ENCODE measurements at places on chromosomes 12 and 14.

- DNase-seq = no peak
Measured at GRCh38 chr12:126369487-126370463, 1304.5 kb downstream of the AACS start.

DNA sequence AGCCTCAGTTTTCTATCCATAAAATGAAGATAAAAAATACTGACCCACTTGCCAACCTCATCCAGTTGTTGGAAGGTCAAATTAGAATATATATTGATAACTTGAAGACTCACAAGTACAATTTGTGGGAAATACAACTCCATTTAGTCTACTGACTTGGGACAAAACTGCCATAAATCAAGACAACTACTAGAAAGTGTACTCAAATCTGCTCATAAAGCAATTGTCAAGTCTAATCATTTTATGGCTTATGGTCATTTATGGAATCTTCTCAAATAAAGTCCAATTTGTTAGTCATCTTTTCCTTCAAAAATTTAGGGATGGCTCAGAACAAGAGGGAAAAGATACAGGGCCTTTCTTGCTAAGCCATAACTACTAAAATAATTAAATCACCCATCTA, 7.0 kb downstream of the BTG1 start:
- no peak for DNase-seq

DNA sequence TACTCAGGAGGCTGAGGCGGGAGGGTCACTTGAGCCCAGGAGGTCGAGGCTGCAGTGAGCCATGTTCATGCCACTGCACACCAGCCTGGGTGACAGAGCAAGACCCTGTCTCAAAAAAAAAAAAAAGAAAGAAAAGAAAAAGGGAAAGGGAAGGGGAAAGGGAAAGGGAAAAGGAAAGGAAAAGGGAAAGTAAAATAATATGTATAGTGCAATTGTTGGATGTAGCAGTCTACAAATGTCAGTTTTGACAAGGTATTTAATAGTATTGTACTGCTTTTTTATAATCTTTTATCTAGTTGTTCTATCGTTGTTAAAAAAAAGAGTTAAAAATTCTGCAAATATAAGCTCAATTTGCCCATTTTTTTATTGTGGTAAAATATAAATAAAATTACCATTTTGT, 67.3 kb downstream of the SLC2A13 start:
- DNase-seq = no peak

- DNase-seq = peak; percentile 75
Measured at GRCh38 chr12:116708826-116709756, 28.8 kb downstream of the SPRING1 start.

- DNase-seq = no peak
Measured at GRCh38 chr14:21414137-21414631, 30.4 kb upstream of the SUPT16H start.

GRCh38 chr14:55662752-55663151, 82.7 kb downstream of the KTN1 start:
- DNase-seq = no peak

DNA sequence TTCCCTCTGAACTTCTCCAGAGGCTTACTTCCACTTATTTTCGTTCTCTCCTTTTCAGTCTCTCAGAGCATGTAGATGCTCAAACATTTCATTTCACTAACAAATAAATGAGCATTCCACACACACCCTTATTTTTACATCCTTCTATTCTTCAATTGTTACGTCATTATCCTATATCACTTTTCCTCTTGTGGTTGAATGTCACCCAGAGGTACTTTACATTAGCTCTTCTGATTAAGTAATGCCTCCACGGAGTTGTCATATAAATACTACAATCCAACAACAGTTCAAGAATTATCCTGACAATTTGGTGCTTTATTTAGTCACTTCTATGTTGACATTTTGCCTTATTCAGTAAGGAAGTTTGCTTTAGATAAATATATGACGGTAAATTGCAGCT, 18.4 kb downstream of the FAR2 start:
- no peak for DNase-seq

GRCh38 chr12:79397609-79398008, 293.2 kb downstream of the PAWR start:
- DNase-seq = no peak

- peak; percentile 57 for DNase-seq
Measured at GRCh38 chr12:14845350-14845750, 2.0 kb upstream of the ART4 start.

GRCh38 chr14:69606258-69607184, 4.9 kb upstream of the SUSD6 start:
- DNase-seq = no peak

- no peak for DNase-seq
Measured at GRCh38 chr12:65881965-65882413, 57.7 kb downstream of the HMGA2 start.

DNA sequence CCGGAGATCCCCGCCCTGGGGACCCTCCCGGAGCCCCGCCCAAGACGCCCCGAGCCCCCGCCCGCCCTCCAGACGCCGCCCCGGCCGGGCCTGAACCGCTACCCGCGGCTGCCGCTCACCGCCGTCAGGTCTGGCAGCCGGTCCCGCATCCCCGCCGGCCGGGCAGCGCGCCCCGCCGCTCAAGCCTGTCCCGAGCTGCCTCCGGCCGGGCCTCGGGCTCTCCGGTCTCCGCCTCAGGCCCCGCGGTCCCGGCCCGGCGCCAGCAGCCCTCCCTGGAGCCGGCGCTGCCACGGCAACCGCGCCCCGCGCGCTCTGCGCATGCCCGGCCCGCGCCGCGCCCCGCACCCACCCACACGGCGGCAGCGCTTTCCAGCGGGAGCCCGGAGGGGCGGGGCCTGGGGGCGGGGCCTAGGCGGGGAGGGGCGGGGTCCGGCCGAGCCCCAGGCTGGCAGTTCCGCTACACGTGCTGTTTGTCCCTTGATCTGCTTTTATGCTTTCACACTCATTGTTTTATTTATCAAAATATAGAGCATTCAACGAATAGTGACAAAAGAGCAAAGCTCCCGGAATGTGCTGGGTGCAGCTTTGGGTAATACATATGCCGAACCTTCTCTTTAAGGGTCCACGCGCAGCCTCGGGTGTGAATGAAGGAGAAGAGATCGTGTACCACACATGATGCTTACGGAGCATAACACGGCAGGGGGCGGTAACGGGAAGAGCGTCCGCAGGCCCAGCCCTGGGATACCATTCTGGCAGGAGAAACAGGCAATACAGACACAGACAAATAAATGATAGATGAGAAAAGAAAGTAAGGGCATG, at the start of gene STX2:
Gene STX2, minus strand, starts transcription at position 300 of the 819 bp plus-strand sequence. Its CDS starts 151 bp downstream, at position 149.
- DNase-seq = peak; percentile 93

GRCh38 chr14:86521843-86522242, 991.9 kb downstream of the FLRT2 start:
- no peak for DNase-seq
